ENCODE measurements at places on chromosomes 6 and 20.
A peak's percentile ranks its signal among the peaks of the same experiment; 100 is the strongest.

DNA sequence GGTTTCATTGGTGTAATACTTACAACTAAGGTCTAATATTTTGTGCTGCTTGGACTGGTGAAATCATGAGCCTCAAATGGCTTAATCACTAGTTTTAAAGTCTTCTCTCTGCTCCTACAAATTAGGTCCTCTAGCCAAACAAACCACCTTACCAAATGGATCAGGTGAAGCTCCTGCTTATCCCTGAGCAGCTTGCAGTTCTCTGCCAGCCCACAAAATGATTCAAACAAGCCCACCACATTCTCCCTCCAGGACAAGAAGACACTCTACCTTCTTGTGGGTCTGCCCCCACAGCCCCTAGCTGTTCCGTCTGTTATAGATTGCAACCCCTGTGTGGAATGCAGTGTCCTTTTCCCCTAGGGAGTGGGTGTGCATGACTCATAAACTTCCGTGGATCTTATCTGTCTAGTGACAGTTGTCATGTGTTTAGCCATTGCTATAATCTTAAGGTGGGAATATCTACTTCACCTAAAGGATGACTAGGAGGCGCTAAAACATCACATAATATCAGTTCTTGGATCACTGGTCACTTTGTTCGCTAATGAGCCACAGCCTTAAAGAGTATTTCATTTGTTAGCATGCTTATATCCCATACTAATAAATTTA, 940.5 kb upstream of the MANEA start:
- no peak for DNase-seq

DNA sequence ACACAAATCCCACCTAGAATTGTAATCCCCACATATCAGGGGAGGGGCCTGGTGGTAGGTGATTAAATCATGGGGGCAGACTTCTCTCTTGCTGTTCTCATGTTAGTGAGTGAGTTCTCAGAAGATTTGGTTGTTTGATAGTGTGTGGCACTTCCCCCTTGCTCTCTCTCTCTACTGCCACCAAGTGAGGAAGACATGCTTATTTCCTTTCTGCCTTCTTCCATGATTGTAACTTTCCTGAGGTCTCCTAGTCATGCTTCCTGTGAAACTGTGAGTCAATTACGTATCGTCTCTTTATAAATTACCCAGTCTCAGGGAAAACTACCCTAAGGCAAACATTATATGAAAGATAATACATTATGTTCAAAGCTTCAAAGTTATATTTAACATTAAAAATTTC, 1297.5 kb upstream of the CITED2 start:
- no peak for DNase-seq

GRCh38 chr6:72621291-72622093, at the start of gene KCNQ5:
KCNQ5 (plus strand) TSS chr6:72622064.
- DNase-seq: no peak

- peak; percentile 73 for DNase-seq
Observed at GRCh38 chr20:20480689-20481088, 112.8 kb downstream of the INSM1 start.

DNA sequence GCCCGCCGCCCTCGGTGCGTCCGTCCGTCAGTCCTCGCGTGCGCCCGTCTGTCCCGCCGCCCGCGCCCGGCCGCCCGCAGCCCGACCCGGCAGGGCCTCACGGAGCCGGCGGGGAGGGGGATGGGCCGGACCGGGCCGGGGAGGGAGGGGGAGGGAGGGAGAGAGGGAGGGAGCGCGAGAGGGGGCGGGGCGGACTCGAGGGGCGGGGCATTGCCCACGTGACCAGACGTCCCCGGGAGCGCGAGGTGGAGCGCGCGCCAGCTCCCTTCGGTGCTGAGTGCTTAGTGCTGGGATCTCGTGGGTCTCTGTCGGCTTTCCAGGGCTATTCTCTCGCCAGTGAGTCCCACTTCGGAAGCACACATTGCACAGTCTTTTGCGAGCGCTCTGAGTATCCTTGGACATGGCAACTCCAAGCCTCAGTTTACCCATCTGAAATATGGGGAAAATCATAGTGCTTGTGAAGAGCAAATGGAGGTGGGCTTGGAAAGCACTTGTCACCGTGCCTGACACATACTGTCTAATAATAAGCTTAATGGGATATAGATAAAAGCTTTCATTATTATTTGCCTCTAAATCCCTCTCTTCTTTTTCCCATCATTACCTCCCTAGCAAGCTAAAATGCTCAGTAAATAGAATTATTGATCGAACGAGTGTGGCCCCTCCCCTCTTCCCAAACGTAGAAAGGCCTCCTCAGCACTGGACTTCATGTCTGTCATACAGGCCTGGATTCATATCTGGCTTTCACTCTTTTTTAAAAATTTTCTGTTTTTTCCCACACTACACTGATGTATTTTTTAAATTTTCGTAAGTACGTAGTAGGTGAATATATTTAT, at the start of gene NCOA6:
NCOA6 (minus strand) TSS at position 122 of the 833 bp plus-strand sequence. CDS start 43,296 bp downstream, outside the sequence.
- peak; percentile 77 for DNase-seq

GRCh38 chr6:170099387-170099786, 191.5 kb downstream of the DLL1 start:
- no peak for DNase-seq

DNA sequence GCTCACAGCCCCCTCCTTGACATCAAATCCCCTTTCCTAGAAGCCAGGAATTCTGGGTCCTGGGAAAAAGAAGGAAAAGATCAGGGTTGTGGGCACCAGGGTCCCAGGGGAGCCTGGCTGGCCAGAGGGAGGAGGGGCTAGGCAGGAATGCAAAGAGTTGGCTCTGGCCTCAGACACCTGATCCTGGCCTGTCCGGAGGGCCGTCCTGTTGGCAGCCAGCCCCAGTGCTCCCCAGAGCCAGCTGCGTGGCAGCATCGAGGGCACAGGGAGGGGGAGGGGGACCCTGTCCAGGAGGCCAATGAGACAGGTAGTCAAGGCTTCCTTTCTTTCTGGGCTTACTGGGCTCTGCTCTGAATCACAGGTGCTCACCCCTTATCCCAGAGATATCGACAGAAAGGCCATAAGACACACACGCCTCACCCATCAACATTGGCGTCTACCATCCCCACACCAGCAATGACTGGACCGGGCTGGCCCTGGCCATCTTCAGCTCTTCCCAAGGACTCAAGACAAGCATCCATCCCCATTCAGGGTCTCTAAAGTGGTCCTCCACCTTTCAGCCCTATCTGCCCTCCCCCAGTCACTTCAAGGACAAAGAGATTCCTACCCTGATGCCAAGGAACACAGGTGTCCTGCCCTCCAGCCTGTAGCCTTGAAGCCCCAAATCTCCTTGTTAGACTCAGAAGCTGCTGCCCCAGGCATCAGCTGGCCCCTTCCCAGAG, 723 bp downstream of the COL11A2 start:
- no peak for DNase-seq

DNA sequence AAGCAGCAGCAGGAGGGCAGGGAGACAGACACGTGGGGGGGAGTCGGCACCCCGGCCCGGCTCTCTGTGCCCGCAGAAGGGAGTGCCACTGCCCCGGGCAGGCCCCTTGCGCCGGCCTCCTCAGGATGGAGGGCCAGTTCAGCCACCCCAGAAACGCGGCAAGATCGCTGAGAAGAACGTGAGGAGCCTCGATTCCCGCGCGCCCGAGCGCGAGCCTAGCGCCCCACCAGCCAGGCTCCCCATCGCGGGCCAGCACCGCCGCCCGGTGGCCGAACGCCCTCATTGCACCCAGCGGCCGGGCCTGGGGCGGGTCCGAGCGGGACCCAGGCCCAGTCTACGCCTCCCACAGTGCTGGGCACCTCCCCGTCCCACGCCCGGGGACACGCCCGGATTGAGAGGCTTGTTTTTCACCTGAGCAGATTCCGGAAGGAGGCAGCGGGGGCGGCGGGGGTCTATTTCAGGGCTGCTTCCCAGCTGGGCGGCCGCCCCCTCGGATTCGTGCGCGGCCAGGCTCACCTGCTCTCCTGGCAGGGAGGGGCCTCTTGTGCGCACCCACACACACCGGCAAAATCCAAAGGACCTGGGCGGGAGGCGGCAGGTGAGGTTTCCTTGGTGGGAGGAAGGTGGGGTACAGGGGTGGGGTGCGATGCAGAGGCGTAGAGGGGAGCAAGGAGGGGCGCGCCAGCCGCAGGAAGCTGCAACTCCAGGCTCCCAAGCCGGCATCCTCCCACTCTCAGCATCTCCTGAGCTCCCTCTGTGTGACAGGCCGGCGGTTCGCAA, 9.0 kb upstream of the GRM4 start:
- peak; percentile 36 for DNase-seq

DNA sequence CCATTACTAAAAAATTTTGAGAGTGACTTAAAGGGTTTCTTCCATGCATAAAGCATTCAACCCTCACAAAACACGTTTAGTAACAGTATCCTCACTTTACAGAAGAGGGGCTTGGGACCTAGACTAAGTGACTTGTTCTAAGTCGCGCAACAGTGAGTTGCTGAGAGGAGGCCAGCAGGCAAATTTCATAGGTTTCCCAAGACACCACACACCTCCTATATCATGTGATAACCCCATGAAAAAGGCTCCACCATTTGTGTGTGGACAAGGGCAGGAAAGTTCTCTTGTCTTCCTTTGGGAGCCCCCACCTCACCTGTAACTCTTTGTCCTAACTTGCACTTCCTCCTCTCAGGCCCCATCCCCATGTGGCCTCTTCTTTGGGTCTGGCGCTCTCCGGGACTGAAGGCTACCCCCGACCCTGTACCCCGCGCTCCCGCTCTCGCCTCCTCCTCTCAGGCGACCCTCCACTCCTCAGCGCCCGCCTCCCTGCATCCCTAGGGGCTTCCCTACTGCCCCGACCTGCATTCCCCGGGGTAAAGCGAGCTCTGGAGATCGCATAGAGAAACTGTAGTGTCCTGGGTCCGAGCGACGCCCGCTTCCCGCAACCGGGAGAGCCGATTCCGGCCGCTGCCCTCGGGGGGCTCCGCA, 392 bp downstream of the PSMB8 start:
- DNase-seq: no peak

DNA sequence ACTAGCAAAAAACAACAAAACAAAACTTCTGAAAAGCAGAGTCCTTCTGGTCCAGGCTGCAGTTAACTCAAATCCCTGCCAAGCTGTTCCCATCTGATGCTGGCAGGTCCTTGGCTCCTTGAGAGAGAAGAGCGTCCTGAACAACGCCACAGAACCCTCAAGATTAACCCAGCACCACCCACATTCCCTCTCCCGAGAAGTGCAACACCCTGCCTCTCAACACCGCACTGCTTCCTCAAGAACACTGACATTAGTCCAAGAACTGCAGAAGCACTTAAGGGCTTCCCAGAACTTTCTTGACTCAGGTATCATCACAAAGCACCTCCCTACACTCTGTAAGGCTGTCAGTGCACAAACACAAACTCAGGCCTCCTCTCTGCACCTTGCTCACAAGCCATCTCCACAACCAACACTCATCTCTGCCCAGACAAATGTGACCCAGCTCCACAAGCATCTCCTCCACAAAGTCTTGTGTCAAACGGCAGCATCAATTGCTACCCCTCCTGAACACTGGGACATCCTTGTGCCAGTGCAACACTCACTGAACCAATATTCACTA, 7.5 kb downstream of the MRPL14 start:
- no peak for DNase-seq

DNA sequence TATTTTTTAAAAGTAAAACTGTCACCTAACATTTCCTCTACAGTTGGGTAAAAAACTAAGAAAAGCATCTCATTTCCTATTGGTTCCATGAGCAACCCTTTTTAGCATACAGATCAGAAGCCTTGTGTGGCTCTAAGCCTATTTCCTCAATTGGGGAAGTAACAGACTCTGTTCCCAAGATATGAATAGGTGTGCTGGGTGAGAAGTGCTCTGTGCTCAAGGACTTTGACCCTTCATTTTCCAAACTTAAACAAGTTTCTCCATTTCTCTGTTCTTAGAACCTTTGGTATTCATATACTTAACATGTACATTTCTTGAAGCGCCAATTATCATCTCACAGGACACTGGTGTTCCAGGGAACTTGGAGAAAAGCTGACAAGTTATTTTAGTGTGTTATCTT, 24.1 kb downstream of the CARMIL1 start:
- no peak for DNase-seq

DNA sequence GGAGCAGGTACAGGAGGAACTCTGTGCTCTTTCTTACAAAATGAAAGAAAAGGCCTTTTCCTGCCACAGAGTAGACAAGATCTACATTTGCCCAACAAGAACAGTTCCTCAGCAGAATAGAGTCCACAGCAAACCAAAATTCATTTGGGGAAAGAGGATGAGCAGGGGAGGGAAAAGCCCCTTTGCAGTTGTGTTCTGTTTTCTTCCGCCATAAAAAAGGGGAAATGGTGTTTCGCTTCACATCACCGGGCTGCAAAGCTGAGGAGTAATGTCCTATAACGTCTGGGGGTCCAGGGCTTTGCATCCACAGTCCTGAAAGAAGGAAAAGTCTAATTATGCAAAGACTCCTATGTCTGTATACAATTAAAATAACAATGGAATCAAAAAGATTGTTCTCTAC, at the start of gene GPR31:
GPR31 (minus strand) TSS at position 118 of the 400 bp plus-strand sequence. CDS start 149 bp downstream, outside the sequence.
- DNase-seq: no peak

GRCh38 chr6:158021376-158021775, 39.7 kb downstream of the SYNJ2 start:
- DNase-seq: no peak

GRCh38 chr6:15411766-15412165, 165.9 kb downstream of the JARID2 start:
- no peak for DNase-seq

- no peak for DNase-seq
Observed at GRCh38 chr6:52760105-52760765, 3.0 kb downstream of the GSTA2 start.

DNA sequence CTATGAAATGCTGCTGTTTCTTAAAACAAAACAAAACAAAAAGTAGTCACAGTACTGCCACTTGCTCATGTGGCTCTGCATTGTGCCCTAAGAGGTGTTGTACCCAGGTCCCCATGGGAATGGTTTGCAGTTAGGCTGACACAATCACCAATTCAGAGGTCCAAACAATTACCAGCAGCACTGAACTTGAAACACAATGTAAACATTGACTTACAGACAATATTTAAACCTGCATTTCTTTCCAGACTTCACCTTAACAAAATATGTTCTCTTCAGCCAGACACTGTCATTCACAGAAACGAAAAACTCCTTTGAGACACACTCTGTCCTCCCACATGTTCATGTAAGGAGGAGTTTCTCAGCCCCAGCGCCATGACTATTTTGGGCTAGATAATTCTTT, 206.8 kb upstream of the ARG1 start:
- no peak for DNase-seq

DNA sequence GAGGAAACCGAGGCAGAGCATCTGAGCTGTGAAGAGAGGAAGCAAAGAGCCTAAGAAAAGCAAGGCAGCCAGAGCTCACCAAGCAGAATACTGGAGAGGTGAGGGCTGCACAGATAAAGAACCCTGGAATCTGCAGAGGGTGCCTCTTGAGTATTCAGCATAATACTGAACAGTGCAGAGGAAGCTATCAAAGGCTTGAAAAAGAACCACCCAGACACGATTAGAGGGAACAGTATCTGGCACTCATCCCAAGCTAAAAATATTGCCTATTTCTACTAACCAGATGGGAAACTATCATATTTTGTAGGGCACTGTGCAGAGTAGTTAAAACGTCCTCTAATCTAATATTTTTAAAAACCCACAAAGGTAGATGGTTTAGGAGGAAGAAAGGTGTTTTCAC, 41.8 kb upstream of the OPRM1 start:
- DNase-seq: no peak

DNA sequence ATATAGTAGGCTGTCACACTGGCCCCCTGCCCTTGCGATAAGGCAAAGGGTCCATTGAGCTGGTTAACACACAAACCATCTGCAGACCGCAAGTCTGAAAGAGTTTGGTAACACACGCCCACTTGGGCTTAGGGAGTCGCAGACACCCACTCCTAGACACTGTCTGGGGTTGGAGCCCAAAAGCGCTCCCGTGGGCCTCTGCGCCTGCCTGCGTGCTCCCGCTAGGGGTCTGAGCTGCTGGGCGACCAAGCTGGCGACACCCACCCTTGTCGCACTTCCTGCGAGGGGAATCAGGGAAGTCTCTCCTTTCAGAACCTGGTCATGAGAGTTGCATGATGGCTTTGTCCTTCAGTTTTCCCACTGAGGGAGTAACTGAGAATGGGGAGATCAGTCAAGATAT, 653.0 kb downstream of the HTR1B start:
- DNase-seq: no peak
